Sciatic nerve (tissue), 2 donors: ENCODE measurements at places on chromosomes 6 and 20. TPM values are rescaled to one million over a fixed set of nuclear protein-coding genes. Genes with fewer than 3 reads are reported as not detected.

The BMP6 gene
- total RNA-seq = 9.0 TPM

The FAM83B gene
- total RNA-seq = not detected

The TPX2 gene
- total RNA-seq = 0.71 TPM

The PRSS16 gene
- total RNA-seq = 0.67 TPM

The MARCKS gene
- total RNA-seq = 199 TPM

GRCh38 chr20:61804752-61805295, 260.9 kb downstream of the TAF4 start:
- DNase-seq = no peak

GRCh38 chr6:36599791-36600209, 5.6 kb downstream of the SRSF3 start:
- DNase-seq = no peak

DNA sequence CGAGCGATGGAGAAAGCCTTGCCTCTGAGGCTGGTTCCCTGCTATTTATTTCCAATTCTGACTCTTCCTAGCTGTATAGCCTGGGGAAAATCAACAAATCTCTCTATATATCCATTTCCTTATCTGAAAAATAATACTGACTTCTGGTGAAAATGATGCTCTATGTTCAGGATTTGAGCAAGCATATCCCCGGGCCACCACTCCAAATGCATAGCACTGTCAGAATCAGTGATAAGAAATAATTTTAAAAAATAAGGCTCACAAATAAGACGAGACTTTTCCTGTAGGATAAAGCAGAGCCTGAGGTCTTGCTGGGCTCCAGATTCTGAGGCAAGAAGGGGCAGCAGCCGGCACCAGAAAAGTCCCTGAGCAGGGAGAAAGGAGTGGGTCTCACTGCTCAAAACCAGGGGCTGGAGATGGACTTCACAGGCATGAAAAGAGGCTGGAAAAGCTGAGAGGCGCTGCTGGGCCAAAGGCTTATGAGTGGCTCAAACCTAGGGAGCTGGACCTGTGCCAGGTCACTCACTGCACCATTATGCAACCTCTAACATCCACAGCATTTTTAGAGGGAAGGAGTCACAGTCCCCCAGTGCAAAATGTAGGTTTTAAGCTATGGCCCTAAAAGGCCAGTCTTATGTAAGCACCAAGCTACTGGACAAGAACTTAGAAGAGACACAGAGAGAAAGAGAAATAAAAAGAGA, 48.1 kb upstream of the SLC17A4 start:
- DNase-seq = no peak
